ENCODE measurements at places on chromosomes 7 and 10.

DNA sequence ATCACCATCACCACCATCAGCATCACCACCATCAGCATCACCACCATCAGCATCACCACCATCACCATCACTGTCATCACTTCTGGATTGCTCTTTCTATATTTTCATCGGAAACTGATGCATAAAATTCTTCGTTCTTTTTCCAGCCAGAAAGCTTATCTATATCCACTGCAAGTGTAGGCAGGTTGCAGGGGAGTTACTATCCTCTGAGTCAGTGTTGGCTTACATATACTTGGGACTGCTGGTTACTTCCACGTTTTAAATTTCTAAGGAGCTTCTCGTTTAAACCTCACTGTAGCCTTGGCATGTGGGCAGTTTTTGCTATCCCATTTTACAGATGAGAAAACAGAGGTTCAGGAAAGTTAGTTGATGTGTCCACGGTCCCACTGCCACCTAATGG is 66.1 kb downstream of the FOXL3 start:
- DNase-seq = no peak

- DNase-seq = no peak
Measured at GRCh38 chr7:42763137-42763551, 148.7 kb downstream of the C7orf25 start.

GRCh38 chr7:139598642-139599041 is 75.2 kb downstream of the CLEC2L start:
- DNase-seq = no peak

DNA sequence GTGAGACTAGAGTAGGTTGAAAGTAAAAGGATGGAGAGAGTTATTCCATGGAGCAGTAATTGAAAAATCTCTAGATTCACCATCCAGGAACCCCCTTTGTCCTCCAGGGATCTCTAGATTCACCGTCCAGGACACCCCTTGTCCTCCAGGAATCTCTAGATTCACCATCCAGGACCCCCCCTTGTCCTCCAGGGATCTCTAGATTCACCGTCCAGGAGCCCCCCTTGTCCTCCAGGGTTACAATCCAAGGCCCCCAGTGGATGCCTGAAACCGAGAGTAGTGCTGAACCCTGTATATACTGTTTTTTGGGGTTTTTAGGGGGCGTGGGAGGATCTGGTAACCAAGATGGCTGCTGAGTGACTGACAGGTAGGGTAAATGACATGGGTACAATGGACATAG is 38.3 kb upstream of the PPP2R2D start:
- DNase-seq = no peak

Measured in stimulated activated CD8-positive, alpha-beta memory T cell treated with anti-CD3 and anti-CD28 coated beads, Interleukin-7, amount 100 ng/mL, for 4 hours (primary cell).